ENCODE measurements at places on chromosomes 4 and X.
A peak's percentile ranks its signal among the peaks of the same experiment; 100 is the strongest.

GRCh38 chrX:43656005-43656494, at the start of gene MAOA:
MAOA (plus strand) TSS chrX:43656299; CDS start chrX:43656342, 43 bp downstream.
- peak; percentile 81 for DNase-seq

DNA sequence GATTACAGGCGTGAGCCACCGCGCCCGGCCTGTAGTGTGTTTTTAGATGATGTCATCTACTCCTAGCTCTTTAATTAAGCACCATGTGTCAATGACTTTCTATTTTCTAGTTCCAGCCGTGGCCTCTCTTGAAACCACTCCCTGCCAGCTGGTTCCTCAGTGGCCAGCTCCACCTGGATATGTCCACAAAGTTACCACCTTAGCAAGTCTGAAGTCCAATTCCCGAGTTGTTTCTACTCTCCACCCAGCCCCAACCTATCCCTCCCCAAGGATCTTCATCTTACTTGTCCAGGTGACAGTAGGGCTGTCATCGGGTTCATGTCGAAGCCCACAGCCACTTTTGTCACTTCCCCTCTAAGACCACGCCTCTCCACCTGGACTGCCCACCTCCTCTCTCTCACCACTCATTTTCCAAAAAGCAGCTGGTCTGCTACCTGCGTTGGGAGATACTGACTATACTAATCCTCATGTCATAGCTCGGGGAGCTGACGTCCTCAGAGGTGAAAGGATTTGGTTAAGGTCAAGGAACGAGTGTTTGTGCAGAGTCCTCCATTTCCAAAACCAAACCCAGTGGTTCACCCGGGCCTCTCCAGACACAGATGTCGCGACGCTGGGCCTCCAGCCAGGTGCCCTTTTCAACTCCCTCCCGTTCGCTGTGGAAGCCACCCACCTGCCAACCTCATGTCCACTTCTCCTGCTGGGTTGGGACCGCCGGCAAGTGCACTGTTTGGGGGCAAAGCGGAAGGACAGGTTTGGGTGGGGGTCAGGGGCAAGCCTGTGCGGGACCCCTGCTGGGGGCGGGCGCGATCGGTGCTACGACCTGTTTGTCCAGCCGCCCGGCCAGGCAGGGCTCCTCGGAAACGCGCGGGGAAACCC, 704 bp downstream of the FAM3A start:
- no peak for DNase-seq

DNA sequence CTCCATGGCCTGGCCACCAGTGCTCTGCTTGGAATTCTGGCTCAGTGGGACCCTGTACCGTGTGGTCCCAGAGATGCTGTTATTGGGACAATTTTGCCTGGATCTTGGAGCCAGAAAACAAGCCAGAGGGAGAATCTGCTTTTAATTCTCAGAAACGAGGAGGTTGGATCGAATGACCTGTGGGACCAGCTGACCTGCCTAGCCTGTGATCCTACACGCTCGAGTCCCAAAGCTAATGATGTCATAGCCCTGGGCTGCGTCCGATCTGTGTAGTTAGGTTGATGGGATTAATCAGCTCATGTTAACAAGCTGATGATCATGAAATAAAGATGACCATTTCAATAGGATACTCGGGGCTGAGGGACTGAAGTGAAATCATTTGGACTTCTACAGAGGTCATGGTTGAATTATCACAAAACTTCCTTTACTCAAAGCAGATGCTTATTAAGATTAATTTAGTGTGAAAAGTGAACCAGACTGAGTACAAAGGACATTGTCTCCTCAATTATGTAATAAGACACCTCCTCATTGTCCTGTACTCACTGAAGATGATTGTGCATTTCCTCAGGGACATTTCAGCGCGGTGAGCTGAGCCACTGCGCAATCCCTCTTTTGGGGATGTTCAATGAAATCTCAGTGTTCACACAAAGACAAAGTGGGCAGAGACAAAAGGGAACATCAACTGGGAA, 51.9 kb upstream of the STX18 start:
- DNase-seq: no peak

DNA sequence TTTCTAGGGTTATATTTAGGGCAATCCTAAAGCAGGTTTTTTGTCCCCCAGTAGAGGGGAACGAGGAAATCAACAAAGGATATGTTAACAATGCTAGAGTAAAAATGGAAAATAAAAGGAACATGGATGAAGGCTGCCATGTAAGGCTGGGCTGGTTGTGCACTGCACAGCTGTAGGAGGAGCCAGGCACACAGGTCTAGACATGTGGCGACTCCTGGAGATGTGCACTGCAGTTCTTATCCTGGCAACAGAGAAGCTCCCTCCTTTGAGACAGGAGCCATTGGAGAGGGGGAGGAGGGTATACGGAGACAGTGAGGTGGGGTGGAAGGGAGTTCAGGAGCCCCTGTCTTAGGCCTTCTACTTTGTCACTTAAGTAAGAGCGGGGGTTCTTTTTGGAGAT, 65.9 kb downstream of the NAT8L start:
- DNase-seq: no peak

DNA sequence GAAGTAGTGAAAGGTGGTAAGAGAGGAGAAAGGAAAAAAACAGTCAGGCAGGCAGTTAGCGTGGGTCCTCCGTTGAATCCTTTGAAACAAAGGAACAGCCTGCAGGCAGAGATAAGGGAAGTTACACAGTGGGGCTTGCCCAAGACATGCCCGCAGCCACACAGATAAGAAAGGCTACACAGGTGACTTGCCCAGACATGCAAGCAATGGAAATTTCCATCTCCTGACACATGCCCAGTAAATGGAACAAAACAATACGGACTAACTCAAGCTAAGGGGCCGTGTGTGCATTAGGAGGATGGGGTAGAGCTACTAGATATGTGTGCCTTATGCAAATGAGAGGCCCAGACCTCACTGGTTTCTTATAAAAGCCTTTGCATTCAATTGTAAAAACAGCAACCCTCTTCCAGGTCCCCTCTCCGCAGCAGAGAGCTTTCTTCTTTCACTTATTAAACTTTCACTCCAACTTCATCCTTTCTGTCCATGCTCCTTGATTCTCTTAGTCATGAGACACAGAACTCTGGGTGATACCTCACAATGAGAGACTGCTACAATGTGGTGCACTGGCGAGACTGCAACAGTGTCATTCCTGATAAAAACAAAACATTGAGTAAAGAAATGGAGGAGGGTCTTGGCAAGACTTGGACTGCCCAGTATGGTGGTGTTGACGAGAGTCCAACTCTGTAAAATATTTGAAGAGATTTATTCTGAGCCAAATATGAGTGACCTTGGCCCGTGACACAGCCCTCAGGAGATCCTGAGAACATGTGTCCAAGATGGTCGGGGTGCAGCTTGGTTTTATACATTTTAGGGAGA, 997.4 kb upstream of the PRKX start:
- no peak for DNase-seq

DNA sequence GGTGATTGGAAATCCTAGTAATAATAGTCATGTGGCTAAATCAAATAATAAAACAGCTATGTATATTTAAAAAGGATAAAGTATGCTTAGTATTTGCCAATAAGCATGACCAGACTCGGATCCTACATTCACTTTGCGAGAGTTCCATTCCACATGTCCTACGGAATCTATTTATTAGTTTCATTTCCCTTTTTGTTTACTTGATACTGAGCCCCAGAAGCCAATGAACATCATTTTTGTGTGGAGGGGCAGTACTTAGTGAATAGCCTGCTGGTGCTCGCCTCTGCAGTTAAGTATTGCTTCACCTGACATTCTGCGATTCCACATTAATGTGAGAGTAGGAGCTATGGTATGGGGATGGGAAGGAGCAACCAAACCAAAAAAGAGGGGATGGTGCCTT, 58.5 kb upstream of the NAP1L5 start:
- no peak for DNase-seq

DNA sequence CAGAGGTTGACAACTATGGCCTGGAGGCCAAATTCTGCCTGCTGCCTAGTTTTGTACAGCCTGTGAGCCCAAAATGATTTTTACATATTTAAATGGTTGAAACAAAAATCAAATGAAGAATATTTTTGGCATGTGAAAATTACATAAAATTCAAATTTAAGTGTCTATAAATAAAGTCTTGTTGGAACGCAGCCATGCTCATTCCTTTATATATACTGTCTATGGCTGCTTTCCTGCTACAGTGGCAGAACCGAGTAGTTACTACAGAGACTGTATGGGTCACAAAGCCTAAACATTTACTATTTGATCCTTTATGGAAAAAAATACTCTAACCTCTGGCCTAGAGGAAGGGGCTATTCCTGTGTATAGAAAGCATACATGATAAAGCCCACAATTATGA, 290.4 kb downstream of the GLUD2 start:
- no peak for DNase-seq

DNA sequence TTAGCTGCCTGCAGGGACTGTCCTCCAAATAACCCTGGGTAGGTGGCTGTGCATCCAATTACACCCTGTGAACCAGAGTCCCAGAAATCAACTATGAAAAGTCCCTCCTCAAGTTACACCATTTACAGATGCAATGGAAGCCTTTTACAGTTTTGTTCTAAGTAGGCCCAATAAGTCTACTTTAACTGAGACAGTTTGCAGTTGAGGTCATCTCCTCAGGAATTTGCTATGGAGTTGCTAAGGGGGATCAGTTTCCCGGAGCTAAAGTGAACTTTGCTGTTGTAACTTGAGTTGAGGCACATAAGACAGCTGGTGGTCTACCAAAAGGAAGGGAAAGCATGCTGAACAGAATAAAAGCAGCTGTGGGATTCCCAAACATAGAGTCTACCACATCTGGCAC, 121.6 kb upstream of the STK26 start:
- no peak for DNase-seq

GRCh38 chrX:11792461-11793421, 34.7 kb downstream of the MSL3 start:
- DNase-seq: no peak

GRCh38 chr4:23811161-23811560, 78.7 kb downstream of the PPARGC1A start:
- no peak for DNase-seq

Measured in coronary artery (tissue), 2 donors.